ENCODE measurements at places on chromosomes 2 and 18.

DNA sequence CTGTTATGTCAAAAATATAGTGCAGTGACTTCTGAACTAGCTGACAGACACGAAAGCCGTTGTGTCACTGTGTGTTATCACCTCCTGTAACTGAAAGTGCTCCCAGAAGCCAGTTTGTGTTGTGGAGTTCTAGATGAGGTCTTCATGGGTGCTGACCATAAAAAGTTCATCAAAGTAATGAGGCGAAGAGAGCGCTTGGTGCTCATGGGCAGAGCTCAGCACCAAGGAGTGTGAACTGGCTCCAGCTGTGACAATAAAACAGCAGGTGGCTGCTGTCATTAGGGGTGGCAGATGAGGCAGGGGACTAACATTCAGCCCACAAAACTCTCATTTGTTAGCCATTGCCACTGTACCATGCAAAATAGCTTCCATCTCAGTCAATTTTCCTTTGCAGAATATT is 151.1 kb downstream of the ZNF407 start:
- peak; percentile 99 for DNase-seq

- DNase-seq: no peak
These were observed 309.5 kb downstream of the AFF3 start for GRCh38 chr2:99832926-99833325.

DNA sequence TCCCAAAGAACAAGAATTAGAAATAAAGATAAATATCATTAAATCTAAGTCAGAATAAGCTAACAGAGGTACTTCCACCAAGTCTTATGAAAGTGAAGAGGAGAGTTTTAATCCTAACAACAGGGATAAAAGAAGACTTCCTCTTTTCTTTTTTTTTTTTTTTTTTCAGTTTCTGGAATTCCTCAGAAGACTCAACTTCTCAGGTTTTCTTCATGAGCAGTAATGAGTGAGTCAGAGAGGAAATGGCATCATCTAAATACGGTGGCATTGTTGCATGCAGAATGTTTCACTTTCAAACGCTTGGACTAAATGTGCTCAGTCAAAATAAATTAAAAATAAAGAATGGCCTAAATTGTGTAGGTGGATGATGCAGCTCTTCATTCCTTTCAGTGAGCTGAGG is 45.6 kb upstream of the ARHGAP15 start:
- DNase-seq: no peak

GRCh38 chr2:102520801-102521200 is 47.8 kb downstream of the SLC9A4 start:
- no peak for DNase-seq

GRCh38 chr2:217939220-217939619 is 63.6 kb downstream of the TNS1 start:
- no peak for DNase-seq

DNA sequence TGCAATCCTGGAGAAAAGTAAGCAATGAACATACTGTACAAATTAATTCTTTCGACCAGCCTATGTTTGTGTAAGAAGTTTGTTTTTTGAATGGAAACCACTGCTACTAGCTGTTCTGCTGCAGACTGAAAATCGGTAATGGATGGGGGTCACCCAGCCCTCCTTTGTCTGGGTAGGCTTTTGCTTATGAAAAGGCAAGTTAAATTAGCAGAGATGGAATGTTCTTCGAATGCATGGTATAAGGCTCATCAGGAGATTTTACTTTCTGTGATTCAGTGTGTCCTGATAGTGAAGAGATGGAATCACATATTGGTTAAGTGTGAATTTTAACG is 53.8 kb downstream of the EEF1B2 start:
- no peak for DNase-seq

DNA sequence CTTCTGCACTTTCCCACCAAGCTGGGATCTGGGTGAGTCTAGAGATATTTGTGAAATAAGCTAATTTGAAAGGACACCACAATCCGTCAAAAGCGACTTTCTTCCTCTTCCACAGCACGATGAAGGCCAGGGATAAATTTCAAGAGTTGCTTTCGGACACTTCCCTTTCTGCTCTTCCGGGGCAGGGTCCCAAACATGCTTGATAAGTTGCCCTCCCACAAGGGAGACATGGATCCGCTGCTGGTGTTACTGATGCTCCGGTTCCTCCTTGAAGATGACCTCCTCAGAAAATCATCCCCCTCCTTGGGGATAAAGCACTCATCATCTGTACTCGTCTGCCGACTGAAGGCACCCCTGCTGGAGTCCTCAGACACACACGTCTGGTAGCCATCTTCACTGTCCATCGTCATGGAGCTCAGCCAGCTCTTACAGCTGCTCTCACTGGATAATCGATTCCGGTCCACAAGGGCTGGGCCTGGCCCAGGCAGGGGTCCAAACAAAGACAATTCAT is 28.2 kb downstream of the CYTIP start:
- no peak for DNase-seq

- DNase-seq: no peak
These were observed 36.8 kb downstream of the MEX3C start for GRCh38 chr18:51160646-51161045.

GRCh38 chr2:241815477-241816430 is 6.8 kb downstream of the NEU4 start:
- no peak for DNase-seq

DNA sequence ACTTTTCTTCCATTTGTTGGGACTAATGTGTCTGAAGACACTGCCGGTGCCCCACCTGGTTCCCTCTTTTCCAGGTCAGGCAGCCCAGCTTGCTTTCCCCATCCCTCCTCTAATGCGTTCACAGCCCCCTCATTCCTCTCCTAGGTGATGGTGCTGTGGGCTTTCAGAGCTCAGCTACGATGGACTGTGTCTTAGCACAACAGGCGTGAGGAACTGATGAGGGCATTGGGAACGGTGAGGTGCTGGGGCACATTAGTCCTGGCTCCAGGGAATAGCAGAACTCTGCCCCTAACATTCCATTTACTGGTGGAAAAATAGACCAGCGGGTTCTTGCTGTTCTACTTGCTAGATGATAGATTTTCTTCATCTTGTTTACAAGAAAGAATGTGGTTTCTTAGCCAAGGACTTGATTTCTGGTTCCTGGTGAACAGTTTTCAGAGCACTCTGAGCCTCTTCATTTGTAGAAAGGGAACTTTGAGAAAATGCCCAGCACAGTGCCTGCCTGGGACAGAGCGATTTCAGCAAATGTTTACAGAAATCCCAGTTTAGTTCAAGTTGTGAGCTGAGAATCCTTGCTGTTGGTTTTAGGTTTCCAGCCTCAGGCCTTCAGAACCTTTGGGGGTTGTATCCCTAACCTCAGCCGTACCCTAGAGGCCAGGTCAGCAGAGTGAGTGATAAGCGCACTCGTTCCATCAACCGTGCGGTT is 42.5 kb downstream of the LDLRAD4 start:
- DNase-seq: no peak

Measured in NCI-H510A treated with DMSO at 0.1 percent for 48 hours (cell line).